Mesenteric fat pad (tissue), 1 donor: ENCODE measurements at places on chromosomes 6 and 20. TPM values are rescaled to one million over a fixed set of nuclear protein-coding genes. Genes with fewer than 3 reads are reported as not detected.

The RPS6KA2 gene
- 45.2 TPM for total RNA-seq

The NOP56 gene
- 165 TPM for total RNA-seq

The CAGE1 gene
- total RNA-seq: not detected

The PTCHD4 gene
- 1.4 TPM for total RNA-seq

The HSF2 gene
- total RNA-seq: 9.8 TPM

DNA sequence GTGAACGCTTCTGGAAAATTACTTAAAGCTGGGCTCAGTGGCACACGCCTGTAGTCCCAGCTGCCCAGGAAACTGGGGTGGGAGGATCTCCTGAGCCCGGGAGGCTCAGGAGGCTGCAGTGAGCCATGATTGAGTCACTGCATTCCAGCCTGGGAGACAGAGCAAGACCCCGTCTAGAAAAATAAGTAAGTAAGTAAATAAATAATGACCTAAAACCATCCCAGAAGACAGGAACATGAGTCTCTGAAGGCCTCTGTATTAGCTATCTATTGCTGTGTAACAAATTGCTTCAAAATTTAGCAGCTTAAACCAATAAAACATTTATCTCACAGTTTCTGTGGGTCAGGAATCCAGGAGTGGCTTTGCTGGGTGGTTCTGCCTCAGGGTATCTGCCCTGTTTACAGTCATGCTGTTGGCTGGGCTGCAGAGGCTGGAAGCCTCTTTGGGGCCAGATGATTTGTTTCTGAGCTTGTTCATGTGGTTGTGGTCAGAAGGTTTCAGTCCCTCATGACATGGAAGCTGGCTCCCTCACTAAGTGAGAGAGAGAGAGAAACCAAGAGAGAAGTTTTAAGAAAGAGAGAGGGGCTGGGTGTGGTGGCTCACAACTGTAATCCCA is 48.4 kb upstream of the NCOA3 start:
- no peak for DNase-seq

GRCh38 chr6:134122775-134123174 is 70.4 kb upstream of the SLC2A12 start:
- no peak for DNase-seq

DNA sequence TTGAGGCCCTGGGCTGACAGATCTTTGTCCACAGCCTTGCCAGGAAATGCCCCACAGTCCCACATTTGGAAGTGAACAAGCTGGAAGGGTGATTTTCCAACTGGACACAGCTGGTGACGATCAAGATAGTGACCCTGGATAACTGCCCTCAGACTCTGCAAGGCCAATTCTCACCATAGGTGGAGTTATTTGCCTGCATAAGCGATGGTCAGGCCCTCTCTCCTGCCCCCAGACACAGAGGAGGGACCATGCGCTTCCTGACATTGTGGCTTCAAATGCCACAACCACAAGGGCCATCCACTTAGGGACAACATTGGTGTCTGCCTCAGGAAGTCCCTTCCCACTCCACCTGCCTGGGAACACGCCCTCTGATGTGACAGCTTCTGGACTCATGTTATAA is 96.0 kb downstream of the JPH2 start:
- no peak for DNase-seq

- DNase-seq: no peak
Measured at GRCh38 chr6:100472674-100473073, 8.0 kb upstream of the SIM1 start.

GRCh38 chr20:20405623-20406022 is 37.7 kb downstream of the INSM1 start:
- no peak for DNase-seq

DNA sequence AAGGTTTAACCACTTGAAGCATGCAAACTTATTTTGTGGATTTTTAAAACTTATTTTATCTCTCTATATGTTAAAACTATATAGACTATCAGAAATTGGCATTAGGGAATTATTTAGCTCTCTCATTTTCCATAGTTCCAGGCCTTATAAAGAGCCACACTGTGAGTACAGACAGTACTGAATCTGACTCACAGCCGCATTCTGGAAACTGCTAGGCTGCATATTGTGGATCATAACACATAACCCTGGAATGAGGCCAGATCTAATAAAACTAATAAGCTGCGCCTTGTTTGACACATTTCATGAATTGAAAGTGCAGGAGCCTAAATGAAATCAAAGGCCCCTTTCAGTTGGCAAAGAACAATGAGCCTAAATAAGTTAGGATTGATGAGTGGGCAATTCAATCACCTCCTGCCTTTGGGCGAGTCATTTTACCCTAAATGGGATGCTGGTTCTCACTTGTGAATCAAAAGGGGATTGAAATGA is 308.4 kb downstream of the PACRG start:
- DNase-seq: no peak

DNA sequence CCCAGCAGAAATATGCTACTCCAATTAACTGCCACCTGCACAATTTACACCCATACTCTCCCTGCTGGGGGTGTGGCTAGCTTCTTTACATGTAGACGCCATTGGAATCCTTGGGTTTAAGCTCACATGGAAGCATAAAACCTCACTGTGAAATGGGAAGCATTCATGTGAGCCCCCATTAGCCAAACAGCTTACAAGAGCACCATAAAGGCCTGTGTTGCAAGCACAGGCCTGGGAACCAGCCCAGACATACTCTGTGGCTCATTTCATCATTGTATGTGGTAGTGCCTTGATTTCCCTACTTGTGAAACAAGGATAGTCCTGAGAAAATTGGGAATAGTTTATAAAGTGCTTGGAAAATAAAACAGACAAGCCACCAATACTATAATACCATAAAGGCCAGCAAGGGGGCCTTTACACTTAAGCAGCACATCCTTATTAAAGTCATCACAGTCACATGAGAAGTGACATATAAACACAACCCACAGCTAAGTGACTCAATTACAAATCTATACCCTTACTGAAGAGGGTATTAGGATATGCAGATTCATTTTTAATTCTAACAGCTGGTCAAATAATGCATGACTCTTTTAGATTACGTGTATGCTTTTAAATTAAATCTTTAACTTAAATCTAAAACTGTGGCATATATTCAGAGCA is 6.8 kb downstream of the ADNP start:
- DNase-seq: no peak

DNA sequence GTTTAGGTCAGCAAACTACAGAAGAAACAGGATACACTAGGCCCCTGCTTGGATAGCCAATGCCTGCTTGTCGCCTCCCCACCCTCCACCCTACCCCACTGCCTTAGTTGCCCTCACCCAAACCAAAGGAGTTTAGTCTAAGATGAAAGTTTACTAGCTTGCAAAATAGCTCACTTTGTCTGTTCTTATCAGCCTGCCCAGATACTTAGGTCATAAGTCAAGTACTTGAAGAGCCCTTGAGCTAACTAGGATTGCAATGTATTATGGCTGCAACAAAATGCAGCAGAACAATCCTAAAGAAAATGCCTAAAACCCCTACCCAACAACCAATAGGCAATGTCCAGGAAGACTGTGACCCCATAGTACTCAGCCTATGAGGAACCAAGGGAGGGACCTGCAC is 7.3 kb upstream of the ENTPD6 start:
- no peak for DNase-seq
